ENCODE measurements at places on chromosomes 4 and X.

- DNase-seq = no peak
Observed at GRCh38 chr4:26372525-26373172, 51.8 kb downstream of the RBPJ start.

GRCh38 chr4:134885436-134885835, 683.8 kb upstream of the PABPC4L start:
- no peak for DNase-seq

GRCh38 chr4:8738471-8738931, 133.1 kb downstream of the HMX1 start:
- no peak for DNase-seq

DNA sequence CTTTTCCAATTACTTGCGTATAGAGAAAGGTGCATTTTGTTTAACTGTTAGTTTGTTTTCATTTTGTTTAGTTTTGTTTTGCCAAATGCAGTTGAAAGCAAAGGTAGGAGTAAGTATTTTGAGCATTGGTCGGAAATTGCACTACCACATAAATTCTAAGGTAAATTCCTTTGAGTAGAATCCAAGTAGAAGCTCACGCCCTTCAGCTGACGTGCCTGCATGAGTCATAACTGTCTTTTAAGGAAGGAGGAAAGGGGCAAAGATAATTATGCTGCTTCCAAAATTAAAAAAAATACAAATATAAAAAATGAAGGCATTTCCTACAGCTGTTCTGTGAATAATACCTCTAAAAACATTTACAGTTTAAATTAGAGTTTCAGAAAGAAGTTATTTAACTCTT, 110.2 kb upstream of the MYOZ2 start:
- no peak for DNase-seq

- no peak for DNase-seq
Observed at GRCh38 chr4:29970626-29971025, 749.5 kb upstream of the PCDH7 start.

DNA sequence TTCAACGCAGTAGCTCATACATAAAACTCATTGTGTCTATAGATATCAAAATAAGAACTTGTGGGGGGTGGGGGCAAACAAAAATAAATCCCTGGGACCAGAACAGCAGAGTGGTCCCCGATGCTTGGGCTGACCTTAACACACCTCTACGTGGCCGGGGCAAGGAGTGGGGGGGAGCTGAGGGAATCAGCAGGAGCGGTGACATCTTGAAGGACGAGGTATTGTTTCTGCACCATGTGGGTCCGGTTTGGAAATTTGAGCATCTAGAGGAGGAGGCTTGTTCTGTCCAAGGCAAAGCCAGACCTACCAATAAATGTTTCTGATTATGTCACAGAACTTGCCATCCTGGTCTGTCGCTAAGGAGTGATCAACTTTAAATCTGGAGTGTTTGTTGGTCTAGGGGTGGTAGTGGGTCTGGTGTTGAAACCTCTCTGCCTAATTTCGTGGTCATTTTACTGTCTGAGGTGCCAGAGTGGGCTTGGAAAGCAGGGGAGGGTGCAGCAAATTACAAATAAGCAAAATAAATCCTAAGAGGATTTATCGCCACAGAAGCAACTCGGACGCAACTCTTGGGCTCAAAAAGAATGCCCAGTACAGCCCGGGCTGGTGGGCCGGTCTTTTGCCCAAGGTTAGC, 774 bp upstream of the RAPGEF2 start:
- no peak for DNase-seq

DNA sequence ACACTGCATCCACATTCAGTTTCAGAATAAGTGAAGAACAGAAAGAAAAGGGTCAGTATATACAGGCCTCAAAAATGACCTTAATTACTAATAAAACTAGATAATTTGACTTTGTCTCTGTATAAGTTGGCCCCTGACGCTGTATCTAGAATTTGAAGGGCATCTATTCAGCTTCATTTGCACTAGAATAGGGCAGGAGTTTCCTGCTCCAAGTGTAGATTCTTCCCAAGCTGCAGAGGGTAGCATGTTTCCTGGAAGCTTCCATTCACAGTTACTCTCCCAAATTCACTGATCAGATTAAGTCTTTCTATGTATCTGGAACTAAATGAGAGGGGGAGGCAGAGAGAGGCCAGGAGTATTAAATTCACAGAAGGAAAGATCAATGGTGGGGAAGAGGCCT, 90.9 kb downstream of the GC start:
- DNase-seq = no peak

DNA sequence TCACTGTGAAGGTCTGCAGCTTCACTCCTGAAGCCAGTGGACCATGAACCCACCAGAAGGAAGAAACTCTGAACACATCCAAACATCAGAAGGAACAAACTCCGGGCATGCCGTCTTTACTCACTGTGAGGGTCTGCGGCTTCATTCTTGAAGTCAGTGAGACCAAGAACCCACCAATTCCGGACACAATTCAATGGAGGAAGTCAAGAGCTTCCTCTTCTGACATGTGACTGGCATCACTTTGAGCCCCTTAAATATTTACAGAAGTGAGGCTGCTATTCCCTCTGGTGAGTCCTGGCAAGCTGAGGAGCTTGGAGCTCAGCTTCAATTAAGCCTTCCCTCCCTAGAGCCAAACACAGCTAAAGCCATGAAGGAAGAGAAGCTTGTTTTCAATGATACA, 103.5 kb upstream of the SRD5A3 start:
- no peak for DNase-seq

DNA sequence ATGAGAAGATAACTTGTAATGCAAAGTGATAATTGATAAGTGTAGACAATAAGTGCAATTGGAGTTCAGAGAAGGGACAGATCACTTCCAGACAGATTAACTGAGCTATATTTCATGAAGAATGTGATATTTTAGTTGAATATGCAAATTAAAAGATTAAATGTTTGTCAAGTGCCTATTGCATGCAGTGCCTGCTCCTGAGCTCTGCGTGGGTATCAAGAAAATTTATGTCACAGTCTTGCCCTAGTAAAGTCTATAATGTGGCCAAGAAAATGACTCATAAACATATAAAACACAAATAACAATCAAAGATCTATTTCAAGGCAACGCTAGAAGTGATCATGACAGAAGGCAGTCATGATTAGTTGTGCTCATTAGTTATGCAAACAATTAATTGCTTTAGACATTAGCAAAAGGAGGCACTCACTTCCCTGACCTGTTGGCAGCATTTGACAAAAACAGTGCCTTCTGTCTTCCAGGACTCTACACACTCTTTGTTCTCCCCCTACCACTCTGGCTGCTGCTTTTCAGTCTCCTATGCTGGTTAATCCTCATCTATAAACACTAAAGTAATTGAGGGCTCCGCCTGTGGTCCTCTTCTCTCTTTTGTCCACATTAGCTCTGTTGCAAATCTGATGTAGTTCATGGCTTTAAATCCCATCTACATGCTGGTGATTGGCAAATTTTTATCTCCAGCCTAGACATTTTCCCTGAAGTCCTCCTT, 47.7 kb downstream of the ARHGEF38 start:
- no peak for DNase-seq

DNA sequence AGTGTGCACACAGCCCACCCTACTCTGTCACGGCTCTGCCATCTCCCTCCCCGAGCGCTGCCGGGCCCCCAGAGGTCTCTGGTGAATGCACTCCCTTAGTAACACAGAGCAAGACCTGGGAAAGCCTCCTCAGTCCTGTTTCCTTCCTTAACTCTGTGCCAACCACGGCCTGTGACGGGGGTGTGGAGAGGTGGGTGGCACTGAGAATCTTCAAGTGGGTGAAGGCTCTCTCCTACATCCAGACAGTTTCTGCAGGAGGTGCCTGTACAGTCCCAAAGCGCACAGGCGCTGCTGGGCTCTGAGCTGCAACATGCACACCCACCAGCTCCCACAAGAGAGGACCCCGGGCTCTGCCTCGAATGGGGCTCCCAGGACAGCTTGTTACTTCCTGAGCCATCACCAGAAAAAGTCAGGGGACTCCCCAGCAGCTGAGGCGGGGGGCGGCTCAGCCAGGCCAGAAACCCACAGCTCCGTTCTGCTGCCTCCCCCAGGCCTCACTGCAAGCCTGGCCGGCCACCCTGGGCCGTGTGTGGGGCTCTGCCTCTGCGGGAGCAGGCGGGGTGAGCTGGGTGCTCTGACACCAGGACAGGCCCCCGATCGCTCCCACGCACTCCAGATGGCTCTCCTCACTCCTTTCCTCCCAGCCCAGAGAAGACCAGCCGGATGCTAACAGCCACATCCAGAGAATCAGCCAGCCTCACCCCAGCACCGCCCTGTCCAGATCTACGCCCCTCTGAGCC, 29.7 kb downstream of the FAM53A start:
- no peak for DNase-seq

- DNase-seq = no peak
Observed at GRCh38 chr4:1770791-1771231, 22.3 kb upstream of the FGFR3 start.

DNA sequence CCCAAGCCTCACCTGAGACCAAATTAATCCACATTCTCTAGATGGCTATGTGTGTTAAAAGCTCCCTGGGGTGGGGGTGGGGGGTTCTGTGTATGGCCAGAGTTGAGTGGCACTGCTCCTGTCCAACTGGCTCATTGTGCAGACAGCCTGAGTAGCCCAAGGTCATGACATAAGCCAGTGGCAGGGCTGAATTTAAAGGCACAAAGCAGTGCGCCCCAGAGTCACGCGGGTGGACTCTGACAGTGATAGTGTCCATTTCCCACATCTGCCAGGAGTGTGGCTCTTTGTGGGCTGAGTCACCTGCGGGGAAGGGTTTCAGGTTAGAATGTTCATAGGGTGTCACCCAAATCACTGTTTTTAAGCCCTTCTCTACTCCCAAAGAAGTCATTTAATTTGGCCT, 45.4 kb downstream of the SCD5 start:
- no peak for DNase-seq

DNA sequence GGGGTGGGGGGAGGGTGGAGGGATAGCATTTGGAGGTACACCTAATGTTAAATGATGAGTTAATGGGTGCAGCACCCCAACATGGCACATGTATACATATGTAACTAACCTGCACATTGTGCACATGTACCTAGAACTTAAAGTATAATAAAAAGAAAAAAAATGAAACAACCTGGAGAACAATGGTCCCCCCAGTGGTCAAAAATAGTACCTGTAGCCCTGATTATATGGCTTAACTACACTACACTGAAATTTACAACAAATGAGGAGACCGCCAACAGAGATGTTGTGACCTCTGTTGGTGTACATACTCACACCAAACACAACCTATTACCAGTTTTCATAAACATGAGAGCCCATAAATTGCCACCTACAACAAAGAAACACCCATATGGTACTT, 7.3 kb upstream of the MAGEE1 start:
- DNase-seq = no peak

- DNase-seq = no peak
Observed at GRCh38 chr4:147596377-147596776, 20.8 kb upstream of the TMEM184C start.

GRCh38 chrX:68901519-68901918, 72.7 kb downstream of the EFNB1 start:
- DNase-seq = no peak

DNA sequence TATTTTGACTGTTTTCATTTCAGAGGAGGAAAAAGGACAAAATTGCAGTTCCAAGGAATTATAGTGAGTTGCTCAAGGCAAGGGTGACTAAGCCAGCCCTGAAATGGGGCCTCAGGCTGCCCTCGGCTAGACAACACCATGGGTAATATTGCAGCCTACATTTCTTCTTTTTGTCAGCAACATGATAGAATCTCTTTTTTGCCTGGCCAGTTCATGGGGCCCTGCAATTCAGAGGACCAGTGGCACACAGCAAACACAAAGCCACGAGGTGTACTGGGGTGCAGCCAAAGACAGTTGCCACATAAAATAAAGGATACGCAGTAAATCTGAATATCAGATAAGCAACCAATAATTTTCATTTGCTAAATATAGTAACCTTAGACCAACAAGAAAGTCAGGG, 41.8 kb downstream of the RBM47 start:
- no peak for DNase-seq

DNA sequence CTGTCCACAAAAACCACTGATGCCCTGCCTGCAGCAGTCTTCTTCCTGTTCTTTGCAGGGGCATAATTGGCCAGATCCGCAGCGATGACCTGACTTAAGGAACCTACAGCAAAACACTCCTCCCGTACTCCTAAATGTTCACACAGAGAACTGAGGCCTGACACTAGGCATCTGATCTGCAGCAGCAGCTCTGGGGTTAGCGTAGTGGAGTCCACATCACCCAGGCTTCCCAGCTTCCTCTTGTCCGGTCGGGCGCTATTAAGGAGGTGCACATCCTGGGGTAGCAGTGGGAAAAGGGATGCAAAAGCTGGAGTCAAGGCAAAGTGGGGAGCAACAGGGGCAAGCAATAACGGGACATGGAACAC, 758 bp downstream of the SCFD2 start:
- no peak for DNase-seq

GRCh38 chrX:129932821-129933321, 26.9 kb downstream of the UTP14A start:
- no peak for DNase-seq

GRCh38 chr4:19259920-19260319, 991.8 kb upstream of the SLIT2 start:
- no peak for DNase-seq

- no peak for DNase-seq
Observed at GRCh38 chrX:96386981-96387380, 297.7 kb upstream of the DIAPH2 start.

DNA sequence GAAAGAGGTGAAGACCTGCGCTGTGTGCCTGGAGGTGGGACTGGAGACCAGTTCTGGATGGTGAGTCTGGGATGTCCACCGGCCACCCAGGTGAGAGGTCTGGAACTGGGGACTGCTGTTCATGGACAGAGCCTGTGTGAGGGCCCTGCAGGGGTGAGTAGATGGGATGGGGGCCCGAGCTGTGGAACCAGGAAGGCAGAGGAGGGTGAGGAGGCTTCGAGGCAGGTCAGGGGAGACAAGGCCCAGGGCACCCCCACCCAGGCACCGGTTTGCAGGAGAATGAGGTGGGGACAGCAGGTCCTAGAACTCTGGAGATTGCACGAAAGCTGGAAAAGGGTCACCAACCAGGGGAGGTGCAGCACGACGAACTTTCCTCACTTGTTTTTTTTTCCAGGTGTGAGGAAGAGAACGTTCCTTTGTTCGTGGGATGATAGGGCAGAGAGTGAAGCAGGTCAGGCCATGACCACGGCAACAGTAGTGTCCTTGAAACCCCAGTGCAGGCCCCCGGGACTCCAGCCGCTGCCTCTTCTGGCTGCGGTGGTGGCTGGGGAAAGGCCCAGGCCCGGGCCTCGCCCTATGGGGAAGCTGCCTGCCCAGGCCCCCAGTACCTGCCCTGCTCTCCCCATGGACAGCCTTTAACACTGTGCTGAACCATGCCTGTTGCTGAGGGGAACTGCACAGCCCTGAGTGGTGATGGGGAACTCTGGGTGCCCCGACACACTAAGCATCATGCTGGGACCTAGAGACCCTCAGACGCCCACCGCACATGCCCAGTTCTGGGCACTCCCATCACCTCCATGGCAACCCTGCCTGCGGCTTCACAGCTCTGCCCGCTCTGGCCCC, 22.9 kb downstream of the TNIP2 start:
- DNase-seq = no peak

DNA sequence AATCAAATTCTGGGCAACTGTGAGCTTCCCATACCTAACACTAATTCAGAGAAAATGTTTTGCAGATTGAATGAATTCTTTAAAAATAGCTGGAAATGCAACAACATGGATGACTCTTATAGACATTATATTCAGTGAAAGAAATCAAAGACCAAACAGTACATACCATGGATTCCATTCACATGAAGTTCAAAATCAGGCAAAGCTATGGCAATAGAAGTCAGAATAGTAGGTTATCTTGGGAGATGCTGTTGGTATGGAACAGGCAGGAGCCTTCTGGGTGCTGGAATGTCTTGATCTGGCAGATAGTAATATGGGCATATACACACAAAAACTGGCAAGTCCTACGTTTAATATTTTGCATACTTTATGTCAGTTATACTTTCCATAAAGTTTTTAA, 25.5 kb upstream of the CBLL2 start:
- no peak for DNase-seq
